ENCODE measurements at places on chromosomes 7 and 10.

- DNase-seq = no peak
Observed at GRCh38 chr7:148903504-148903903, 19.4 kb upstream of the EZH2 start.

DNA sequence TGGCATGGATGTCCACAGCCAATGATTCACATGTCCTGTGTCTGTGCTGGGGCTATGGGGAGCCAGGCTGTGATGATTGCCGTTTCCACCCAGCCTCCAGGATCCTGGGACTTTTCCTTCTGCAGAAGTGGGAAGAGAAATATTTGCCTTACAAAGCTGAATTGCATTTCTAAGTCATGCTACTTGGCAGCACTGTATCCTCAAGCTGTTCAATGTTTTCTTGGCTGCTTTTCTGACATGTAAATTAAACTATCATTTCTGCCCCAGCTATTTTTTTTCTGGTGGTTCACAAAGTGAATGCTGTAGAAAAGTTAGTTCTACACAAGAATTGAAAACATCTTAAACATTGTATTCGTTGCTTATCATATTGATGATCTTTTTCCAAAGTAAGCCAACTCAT, 51.9 kb upstream of the TCERG1L start:
- DNase-seq = no peak

DNA sequence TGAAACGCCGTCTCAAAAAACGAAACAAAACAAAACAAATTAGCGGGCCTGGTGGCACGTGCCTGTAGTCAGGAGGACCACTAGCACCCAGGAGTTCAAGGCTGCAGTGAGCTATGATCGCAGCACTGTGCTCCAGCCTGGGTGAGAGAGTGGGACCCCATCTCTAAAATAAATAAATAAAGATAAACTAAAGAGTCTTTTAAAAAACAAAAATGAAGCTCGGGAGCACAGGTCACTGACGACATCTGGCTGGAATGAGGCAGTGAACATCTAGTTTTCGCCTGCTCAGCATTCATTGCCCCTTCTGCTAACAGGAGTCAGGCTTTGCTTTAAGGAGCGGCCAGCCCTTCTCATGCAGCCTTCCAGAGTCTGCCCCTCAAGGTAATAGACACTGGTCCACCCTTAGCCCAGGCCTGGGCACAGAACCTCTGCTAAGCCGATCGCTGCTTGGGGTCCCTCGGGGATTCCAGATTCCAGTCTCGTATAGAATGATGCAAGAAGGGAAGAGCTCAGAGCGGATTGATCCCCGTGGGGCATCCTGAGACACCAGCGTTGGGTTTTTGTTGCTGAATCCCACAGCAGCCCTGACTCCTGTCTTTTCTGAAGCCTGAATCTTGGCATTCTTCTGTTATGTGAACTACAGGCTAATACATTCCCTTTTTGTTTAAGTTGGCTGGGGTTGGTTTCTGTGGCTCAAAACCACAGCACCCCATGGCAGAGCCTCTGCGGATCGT, 14.2 kb upstream of the FOXK1 start:
- DNase-seq = no peak

- no peak for DNase-seq
Observed at GRCh38 chr7:146961617-146962016, 845.0 kb downstream of the CNTNAP2 start.

DNA sequence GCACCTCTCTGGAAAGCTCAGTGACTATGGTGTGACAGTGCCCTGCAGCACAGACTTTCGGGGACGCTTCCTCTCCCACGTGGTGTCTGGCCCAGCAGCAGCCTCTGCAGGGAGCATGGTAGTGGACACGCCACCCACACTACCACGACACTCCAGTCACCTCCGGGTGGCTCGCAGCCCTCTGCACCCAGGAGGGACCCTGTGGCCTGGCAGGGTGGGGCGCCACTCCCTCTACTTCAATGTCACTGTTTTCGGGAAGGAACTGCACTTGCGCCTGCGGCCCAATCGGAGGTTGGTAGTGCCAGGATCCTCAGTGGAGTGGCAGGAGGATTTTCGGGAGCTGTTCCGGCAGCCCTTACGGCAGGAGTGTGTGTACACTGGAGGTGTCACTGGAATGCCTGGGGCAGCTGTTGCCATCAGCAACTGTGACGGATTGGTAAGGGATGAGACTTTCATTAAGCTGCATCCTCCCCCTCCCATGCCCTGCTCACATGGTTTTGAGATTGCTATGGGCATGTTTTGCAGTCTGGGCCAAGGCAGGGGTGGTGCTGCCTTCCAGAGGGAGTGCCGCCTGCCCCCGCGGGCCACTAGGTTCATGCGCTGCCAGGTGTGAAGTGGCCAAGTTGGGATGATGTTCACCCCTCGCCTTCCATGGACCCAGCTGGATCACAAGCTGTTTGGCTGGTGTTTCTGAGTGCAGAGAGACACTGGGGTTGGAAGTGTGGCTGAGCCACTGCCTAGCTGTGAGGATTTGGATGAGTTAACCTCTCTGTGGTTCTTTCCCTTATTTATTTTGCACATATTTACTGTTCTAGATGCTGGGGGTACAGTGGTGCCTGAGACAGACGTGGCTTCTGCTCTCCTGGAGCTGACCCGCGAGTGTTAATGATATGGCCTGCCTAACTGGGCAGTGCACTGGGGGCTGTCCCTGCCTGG, 2.5 kb downstream of the ADAMTS14 start:
- no peak for DNase-seq
